ENCODE measurements at places on chromosomes 12 and 14.

GRCh38 chr14:91290986-91291385 is 46.5 kb upstream of the GPR68 start:
- DNase-seq = no peak

GRCh38 chr12:103318566-103318965 is 177.2 kb downstream of the C12orf42 start:
- DNase-seq = no peak

DNA sequence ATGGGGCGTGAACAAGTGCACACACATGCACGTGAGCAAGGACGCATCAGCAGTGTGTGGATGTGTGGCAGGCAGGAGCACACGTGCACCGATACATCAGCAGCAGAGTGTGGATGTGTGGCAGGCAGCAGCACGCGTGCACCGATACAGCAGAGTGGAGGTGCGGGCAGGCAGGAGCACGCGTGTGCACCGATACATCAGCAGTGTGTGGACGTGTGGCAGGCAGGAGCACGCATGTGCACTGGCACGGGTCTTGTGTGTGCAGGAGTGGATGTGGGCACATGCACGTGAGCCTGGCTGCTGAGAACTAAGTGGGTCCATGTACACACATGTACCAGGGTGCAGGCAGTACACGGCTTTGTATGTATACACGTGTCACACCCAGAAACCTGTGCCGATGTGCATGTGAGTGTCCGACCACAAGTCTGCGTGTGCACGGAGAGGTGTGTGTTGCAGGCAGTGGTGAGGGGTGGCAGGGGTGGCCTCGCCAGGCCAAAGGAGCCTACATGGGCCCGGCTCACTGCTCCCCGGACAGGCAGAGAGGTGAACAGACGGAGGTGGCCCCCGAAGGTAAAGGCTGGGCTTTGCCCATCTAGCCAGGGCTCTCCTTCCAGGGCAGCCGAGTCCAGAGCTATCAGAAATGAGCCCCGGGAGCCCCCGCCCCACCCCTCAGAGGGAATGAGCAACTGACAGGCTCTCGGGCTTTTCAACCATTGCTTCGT is 53.9 kb downstream of the RFLNA start:
- DNase-seq = no peak

DNA sequence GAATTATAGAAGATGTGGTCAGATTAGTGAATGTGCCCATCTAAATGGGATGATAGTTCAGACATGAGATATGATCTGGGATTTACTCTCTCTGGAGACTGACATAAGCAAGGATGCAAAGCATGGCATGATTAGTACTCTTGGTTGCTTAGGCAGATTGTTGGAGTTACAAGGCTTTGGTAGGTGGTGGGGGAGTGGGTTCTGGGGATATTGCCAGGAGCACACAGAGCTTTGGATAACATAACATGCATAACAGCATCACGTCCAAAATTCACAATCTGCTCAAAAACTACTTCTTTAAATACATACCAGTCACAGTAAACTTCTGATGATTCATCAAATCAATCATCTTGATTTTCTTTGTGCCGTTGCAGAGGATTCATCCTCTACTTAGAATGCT is 287.4 kb downstream of the ACSS3 start:
- DNase-seq = no peak

GRCh38 chr12:117552971-117553370 is 191.5 kb upstream of the NOS1 start:
- DNase-seq = no peak

- DNase-seq = no peak
These were observed 9.6 kb upstream of the RNASE1 start for GRCh38 chr14:20811986-20812975.

DNA sequence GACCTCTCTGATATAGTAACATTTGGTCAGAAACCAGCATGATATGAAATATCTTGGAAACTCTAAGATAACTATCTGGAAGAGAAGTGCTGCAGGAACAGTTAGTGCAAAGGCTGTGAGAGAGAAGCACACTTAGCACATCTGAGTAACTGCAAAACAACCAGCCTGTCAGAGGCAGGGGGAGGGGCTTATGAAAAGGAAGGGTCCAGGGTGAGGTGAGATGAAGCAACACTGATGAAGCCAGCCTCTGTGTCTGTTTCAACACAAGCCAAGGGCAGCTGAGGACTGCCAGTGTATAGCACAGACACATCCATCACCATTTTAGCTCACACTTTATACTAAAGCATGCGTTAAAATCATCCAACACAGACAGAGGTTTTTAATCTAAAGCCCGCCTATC is 37.4 kb upstream of the OVCH1 start:
- DNase-seq = no peak

DNA sequence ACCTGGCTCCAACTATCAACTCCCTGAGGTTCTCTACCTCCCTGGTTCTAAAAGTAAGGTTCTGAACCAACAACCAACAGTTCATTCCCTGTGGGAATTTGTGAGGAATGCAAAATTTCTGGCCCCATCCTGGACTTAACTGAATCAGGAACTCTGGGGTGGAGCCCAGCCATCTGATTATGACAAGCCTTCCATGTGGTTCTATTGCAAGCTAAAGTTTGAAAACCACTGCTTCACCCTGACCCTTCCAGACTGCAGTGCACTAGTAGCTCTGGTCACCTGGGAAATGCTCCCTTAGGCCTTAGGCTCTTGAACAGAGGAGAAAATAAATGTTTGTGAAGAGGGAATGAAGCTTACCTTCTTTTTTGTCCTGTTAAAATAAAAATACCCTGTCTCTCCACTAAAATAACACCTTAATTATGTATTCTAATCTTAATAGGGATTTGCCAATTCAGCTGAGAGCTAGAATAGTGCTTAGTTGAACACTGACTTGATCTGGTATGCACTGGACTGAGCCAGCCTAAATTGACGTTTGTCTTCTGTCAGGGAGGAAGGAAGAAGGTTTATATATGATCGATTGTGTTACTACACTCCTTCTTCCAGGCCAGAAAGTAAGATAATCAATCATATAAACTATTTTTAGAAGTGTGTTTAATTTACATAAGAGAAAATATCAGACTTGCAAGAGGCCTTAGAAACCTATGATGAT is 39.1 kb upstream of the DDHD1 start:
- no peak for DNase-seq

- DNase-seq = no peak
These were observed 16.0 kb upstream of the EIF5 start for GRCh38 chr14:103317976-103318580.

DNA sequence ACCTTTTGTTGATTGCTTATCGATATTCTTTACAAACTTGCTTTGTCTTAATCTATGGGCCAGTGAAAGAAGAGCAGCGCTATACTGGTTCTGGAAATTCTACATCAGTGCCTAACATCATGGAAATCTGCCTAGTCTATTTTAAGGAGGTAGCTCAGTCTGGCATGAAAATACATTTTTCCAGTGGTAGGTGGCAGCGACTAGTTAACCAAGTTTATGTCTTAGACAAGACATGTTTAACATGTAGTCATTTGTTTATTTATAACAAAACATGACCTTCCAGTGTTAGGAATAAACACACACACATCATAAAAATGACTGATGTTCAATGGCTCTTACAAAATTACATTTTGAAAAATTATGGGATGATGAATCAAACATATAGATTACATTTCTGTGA is 336.0 kb upstream of the SOX5 start:
- no peak for DNase-seq

GRCh38 chr14:31895646-31896045 is 181.5 kb upstream of the ARHGAP5 start:
- no peak for DNase-seq

GRCh38 chr12:93098077-93098476 is 169.0 kb upstream of the EEA1 start:
- DNase-seq = peak; percentile 47

DNA sequence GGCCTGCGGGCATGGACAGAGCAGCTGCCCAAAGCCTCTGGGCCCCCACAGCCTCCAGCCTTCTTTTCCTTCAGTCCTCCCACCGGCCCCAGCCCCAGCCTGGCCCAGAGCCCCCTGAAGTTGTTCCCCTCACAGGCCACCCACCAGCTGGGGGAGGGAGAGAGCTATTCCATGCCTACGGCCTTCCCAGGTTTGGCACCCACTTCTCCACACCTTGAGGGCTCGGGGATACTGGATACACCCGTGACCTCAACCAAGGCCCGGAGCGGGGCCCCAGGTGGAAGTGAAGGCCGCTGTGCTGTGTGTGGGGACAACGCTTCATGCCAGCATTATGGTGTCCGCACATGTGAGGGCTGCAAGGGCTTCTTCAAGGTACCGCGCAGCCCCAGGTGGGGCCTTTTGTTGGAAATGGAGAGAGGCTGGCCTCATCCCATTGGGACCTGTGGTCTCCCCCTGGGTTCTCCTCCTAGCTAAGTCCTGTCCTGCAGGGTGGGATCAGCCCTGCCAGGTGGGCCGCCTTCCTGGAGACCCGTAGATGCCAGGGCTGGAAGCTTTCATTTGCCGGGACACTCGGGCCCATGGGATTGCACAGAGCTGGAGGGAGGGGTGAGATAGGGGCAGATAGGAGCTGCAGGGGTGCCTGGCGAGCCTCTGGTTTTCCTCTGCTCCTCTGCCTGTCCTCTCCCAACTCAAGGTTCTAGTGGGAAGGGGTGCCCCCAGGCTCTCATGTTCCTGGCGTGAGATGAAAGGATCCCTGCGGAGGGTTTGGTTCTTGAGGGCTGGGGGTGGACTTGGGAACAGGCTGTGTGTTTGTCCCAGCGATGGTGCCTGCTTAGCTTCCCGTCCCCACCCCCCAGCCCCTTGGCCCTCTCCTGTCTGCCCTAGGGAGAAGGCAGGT is 3.8 kb downstream of the NR4A1 start:
- DNase-seq = no peak

DNA sequence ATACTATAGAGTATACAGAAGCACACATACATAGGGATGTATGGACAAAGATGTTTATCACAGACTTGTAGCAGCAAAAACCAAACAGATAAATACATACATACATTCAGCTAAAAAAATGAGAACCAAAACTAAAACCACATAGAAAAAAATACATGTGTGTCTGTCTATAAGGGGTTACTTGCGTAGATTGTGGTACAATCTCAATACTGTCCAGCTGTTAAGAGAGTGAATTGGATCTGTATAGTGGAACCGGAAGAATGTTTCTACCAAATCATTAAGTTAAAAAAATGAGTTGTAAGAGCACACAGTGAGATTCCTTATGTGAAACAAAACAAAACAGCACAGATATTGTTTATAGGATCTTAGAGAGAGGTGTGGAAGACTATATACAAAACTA is 44.2 kb upstream of the DCD start:
- no peak for DNase-seq

DNA sequence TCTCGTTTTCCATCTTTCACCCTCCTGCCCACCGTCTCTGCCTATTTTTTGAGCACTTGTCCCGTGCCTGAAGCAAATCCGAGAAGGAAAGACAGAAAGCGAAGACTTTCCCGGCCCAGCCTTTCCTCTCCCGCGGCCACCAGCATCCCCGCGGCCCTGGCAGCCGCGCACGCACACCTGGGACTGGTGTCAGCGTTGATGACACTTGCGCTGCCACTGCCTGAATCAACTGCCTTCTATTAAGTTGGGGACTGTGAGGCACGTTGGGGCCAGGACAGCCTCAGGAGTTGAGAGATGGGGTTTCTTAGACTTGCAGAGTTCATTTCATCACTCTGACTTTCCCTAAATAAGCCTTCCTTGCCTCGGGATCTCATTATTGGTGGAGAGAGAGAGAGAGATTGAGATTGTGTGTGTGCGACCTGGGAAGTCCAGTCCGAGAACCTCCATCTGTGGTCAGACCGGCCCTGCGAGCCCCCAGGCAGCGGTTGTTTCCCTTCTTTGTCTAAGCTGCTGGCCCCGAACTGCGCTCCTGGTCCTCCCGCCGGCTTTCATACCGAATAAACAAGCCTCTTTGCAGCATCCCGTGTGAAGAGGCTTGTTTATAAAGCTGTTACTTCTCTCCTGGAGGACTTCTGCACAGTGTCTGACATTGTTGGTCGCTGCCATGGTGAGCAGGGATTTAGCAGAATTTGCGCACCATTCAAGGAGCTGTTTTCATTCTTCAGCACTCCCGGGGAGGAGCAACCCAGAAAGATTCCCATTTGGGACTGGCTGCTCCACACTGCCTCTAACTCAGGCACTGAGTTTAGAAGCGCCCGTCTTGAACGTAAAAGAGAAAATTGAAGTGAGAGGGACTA is 1.5 kb downstream of the PDZRN4 start:
- no peak for DNase-seq

DNA sequence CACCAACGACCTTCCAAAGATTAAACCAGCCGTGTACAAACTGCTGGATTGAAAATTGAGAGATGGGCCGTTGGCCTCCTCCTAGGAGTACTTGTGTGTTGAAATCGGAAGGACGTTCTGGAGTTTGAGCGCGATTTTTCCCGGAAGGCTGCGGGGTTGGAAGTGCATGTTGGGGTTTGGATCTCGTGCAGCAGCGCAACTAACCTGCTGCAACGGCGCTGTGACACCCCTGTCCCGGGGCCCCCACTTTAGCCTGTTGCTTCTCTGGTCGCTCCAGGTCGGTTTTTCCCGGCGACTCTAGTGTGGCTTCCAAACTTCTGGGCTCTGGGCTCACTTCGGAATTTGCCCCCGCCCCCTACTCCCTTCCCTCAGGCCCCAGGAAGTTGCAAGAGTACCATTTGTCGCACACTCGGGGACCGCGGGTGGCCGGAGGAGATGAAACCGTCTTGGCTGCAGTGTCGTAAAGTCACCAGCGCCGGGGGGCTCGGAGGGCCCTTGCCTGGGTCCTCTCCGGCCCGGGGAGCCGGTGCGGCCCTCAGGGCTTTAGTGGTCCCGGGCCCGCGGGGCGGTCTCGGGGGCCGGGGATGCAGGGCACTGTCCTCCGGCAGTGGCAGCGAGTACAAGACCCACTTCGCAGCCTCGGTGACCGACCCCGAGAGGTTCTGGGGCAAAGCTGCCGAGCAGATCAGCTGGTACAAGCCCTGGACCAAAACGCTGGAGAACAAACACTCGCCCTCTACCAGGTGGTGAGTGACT is at the start of gene ACSS3:
TSS of gene ACSS3 (plus strand) at position 394 of the 756 bp plus-strand sequence. CDS start at position 436, 42 bp downstream.
- peak; percentile 66 for DNase-seq

GRCh38 chr12:108605000-108605689 is 7.3 kb upstream of the TMEM119 start:
- no peak for DNase-seq

GRCh38 chr14:28676479-28676878 is 90.1 kb upstream of the FOXG1 start:
- DNase-seq = no peak

DNA sequence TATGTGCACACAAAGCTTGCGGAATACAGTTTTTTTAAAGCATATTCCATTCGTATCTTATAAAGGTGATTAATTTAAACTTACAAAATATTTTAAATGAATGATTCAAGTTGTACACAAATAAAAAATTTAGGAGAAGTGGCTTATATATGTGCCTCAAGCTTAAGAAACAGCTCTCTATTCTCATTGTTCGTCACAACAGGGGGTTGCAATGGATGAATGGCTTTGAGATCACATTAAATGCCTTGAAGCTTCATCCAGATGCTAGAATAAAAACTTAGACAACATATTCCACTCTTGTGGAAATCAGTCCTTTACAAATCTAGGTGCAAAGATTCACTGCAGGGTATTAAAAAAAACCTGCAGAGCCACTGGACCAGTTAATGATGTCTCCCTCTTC is 303.9 kb upstream of the LRFN5 start:
- DNase-seq = no peak

Measured in NT2/D1 (cell line).